ENCODE measurements at places on chromosomes 13 and 19.
A peak's percentile ranks its signal among the peaks of the same experiment; 100 is the strongest.

- no peak for DNase-seq
Observed at GRCh38 chr19:35708391-35708790, 4.0 kb downstream of the ZBTB32 start.

DNA sequence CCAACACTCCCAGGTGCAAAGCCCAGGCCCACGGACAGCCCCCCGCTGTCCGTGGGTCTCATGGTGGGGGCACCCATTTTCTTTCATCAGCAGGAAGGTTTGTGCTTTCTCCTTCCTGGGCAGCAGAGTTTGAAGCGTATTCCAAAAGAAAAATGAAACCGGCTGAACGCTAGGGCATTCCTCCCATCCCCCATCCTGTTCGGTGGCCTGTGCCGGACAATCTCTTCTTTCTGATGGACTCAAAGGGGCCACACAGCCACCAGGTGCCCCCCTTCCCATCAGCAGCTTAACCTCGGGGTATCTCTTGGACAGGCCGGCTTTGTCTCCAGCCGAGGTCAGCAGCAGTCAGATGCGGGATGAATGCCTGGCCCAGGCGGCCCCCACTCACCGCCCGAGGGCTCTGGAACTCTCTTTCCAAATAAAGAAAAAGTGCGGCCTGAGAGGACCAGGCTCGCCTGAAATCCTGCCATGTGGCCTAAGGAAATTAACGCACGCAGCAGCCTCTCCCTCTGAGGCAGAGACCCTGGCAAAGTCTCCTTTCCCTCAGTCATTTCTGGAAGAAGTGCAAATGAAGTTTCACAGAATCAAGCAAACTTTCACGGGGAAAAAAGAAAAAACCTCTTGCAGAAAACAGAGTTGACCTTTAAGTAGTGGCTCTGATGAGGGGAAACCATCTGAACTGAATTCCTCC lies 67.8 kb downstream of the RASA3 start:
- peak; percentile 15 for DNase-seq

GRCh38 chr13:49246850-49247642 lies 679 bp upstream of the CDADC1 start:
- DNase-seq, result no peak

DNA sequence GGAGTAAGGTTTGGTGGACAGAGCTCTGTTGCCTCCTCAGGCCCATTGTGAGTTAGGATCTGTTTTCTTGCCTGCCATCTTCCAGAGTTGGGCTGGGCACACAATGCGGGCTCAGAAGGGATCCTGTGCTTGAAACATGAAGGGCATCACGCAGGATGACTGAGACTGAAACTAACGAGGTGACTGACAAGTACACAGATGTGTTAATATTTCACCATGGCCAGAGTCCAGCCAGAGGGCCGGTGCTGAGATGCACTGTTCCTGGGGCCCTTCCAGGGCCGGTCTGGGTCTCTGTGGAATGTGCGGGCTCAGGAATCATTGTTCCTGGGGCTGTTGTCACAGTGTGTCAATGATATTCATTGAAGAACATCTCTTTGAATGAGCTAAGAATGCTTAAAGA lies 163.7 kb downstream of the URI1 start:
- DNase-seq, result no peak

DNA sequence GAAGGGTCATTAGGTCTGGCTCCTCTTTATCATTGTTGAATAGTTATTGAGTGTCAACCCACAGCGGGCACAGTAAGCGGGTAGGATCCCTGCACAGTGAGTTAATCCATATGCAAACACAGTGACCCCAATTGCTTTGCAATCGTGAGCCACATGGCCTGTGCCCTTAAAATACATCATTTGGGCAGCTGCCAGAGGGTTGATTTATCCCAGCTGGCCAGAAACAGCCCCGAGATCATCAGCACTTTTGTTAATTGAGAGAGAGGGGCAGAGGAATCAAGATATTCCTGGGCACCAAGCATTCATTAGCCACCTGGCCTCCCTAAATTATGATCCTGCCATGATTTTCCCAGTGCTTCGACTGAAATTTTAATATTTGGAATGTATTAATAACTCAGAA lies 9.8 kb upstream of the CNMD start:
- DNase-seq, result no peak

DNA sequence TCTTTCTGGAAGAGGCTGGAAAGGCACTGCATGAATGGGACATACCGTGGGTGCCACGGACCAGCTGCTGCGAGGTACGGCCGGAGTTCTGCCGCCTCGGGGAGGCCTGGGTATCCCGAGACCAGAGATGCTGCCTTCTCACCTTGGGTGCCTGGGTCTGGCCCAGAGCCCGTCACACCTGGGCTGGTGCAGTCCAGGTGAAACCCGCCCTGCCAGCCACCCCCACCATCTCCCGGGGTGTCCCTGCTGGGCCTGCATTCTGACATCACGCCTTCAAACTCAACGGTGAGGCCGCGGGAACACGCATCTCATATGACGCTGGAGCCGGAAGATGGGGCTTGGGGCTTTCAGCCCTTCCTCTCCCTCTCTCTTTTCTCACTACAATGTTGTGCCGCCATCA lies 98.0 kb downstream of the GADD45B start:
- DNase-seq, result no peak

DNA sequence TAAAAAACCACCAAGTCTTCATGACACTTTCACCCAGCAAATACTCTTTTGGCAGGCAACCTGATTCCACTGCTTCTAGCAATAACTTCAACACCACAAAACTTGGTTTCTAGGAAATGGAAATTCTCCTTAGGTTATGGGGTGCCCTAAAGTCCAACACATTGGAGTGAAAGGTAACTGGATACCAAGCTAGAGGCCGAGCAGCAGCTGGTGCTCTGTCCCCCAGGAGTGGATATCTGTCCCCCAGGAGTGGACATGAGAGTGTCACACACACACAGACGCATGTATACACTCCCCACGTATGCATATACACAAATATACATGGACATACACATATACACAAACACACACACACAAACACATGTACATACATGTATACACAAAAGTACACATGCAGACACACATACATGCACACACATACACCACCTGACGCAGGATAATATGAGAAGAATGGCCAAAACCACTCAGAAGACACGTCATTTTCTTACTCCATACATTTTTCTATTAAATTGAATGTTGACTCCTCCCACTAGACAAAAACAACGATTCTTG lies 50.8 kb downstream of the RFX2 start:
- no peak for DNase-seq

GRCh38 chr13:72782717-72783116 lies 784 bp downstream of the PIBF1 start:
- no peak for DNase-seq

- no peak for DNase-seq
Observed at GRCh38 chr13:27868641-27869435, 51.0 kb upstream of the PDX1 start.

DNA sequence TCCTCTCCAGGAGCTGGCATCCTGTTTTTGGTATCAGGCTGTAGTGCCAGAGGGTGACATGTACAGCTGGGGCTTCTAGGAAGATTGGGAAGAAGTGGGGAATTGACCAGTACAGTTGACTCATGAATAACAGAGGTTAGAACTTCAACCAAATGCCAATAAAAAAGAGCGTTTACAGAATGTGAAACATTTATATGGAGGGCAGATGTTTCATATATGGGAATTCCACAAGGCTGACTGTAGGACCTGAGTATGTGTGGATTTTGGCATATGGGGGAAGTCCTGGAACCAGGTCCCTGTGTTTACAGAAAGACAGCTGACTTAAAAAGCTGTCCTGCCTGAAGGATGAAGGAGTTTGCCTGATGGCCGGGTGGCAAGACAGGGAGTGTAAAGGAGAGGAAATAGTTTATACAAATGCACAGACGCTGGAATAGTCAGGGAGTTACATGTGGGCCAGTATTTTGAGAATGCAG lies 5.2 kb downstream of the CHAMP1 start:
- peak; percentile 85 for DNase-seq

DNA sequence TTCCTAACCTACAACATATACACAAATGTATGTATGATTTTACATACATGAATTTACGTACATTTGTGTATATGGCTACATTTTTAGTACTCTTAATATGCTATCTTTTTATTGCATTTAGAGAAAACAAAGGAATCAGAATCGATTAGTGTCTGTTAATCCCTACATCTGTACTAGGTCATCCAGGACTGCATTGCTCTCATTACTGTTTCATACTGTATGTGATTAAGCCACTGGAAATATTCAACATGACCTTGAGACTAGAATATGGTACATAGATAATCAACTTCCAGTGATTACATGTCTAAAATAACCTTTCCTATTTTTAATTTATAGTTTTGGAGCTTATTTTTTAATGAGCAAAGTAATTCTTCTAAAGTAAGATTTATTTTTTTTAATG lies 5.3 kb upstream of the MAB21L1 start:
- DNase-seq, result no peak

DNA sequence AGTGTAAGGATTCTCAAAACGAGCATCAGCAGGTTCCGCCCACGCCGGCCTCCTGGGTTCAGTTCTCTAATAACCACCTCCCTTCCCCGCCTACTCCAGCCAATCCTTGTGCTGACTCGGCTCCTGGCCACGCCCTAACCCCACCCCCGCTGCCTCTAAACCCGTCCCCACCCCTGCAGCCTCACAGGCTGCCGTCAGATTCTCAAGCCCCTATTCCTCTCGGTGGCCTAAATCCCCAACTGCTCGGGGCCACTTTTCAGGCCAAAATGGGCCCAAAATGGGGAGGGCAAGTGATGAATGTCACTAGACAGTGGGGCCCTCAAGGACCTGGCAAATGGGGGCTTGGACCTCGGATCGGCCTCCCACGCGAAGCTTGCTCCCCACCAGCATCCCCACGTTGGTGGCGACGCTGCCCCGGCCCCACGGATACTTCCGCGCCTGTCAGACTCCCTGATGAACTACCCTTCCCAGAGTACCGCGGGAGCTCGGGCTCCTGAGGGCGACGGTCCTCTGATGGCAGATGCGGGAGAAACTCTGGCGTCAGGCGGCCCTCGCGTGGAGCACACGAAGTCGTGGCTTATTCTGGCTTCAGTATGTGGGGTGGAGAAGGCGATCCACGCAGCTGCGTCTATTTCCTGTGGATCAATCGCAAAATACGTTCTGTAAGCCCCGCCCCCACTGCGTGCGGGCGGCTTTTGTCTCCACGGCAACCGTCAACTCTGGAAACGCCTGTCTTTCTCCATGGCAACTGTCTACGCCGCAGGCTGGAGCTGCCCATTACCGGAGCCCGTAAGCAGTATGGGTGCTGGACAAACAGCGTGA lies 24.8 kb downstream of the ZNF473 start:
- peak; percentile 45 for DNase-seq

GRCh38 chr19:40928850-40929249 lies 46.8 kb upstream of the CYP2A7 start:
- DNase-seq, result no peak

GRCh38 chr13:114015969-114016295 lies 42.1 kb upstream of the C13orf46 start:
- no peak for DNase-seq

GRCh38 chr13:75985132-75985531 lies 349.0 kb downstream of the LMO7 start:
- no peak for DNase-seq

GRCh38 chr19:4414800-4415321 lies 12.4 kb downstream of the CHAF1A start:
- no peak for DNase-seq

DNA sequence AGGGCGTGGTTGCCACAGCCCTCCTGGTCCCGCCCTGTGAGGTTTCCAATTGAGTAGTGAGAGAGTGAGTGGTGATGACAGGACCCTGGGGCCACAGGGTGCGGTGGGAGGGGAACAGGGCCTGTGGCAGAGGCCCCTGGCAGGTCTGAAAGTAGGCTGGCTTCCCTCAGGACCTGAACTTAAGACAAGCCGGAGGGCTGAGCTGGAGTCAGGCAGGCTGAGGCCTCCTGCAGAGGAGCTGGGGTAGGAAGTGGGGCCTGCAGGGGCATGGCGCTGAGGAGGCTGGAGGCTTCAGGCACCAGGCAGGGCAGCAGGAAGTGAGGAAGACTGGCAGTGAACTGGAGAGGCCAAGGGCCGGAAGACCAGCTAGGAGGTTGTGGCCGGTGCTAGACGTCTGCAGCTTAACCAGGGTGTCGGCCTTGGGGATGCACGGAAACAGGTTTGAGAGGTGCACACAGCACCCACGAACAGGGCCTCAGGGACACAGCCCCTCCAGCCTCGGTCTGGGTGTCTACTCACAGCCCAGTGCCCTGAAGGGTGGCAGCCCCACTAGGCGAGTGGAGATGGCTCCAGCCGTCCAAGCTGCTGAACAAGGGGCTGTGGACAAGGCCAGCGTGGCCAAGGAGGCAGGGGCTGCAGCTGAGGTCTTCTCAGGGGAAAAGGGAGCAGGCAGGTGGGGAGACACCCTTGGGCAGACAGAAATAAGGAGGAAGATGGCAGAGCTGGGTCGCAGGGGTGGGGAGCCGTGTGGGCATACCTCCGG lies 17.8 kb downstream of the POP4 start:
- DNase-seq, result no peak

DNA sequence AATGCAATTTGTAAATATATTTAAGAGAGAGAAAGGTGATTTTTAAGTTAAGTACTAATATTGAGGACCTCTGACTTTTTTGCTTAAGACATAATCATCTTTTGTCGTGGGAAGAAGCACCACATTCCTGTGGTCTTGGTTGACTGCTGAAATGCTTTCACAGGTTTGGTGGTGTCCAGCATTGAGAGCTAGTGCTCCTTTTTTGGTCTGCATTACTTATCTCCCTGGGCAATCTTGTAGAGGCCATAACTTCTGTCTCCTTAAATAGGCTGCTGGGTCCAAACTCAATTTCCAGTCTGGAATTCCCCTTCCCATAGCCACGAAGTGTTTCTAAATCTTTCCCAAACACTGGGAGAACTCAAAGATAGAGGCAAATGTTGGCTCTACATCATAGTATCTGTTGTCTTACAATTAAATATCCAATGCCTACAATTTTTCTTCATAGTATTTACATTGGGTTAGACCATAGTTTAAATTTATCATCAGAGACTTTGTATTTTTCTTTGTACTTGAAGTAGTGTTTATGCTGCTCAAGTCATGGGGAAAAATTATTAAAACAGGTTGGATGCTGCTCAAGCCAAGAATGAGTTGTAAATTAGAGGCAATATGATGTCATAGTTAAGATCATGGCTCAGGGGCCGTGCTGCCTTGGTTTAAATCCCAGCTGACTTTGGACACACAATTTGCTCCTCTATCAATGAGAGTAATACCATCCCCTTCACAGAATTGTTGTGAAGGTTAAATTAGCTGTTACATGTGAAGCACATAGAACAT lies 105.6 kb downstream of the POSTN start:
- DNase-seq, result peak; percentile 61

Measured in HFF-Myc (cell line).